ENCODE measurements at places on chromosomes 11 and 22. TPM values are rescaled to one million over a fixed set of nuclear protein-coding genes. Genes with fewer than 3 reads are reported as not detected.

The C1QTNF4 gene
- total RNA-seq = 1.0 TPM

The OR51V1 gene
- total RNA-seq = not detected

The OR5A2 gene
- total RNA-seq = not detected

The PDGFB gene
- total RNA-seq = 9.0 TPM

The KRTAP5-10 gene
- total RNA-seq = not detected

DNA sequence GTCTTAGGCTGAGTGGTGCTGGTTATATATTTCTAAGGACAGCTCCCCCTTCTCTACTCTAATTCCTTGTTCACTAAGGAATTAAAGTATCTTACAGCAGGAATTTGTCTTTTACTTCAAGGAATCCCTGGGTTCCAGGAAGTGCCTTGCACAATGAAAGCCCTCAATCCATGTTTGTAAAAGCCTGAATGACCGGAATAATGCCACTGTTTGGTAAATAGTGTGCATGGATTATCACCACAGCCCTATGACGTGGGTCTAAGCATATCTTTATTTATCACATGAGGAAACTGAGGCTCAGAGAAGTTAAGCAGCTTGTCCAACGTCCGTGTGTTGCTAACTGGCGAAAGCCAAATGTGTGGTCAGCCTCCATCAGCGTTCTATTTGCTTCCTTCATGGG, 135.7 kb upstream of the NAV2 start:
- no peaks in the 10 kb centered on the region for H3K36me3 ChIP-seq
- H3K27ac ChIP-seq = no peak overlapping the region
- no peaks in the 10 kb centered on the region for H3K27me3 ChIP-seq
- no peak overlapping the region for H3K4me3 ChIP-seq
- no peak for DNase-seq
- no peaks in the 10 kb centered on the region for H3K4me1 ChIP-seq

GRCh38 chr11:73221996-73222395, 3.9 kb downstream of the P2RY2 start:
- H3K4me3 ChIP-seq = no peak overlapping the region
- H3K27ac ChIP-seq = no peak overlapping the region
- no peaks in the 10 kb centered on the region for H3K36me3 ChIP-seq
- H3K27me3 ChIP-seq = no peaks in the 10 kb centered on the region
- H3K4me1 ChIP-seq = no peaks in the 10 kb centered on the region

DNA sequence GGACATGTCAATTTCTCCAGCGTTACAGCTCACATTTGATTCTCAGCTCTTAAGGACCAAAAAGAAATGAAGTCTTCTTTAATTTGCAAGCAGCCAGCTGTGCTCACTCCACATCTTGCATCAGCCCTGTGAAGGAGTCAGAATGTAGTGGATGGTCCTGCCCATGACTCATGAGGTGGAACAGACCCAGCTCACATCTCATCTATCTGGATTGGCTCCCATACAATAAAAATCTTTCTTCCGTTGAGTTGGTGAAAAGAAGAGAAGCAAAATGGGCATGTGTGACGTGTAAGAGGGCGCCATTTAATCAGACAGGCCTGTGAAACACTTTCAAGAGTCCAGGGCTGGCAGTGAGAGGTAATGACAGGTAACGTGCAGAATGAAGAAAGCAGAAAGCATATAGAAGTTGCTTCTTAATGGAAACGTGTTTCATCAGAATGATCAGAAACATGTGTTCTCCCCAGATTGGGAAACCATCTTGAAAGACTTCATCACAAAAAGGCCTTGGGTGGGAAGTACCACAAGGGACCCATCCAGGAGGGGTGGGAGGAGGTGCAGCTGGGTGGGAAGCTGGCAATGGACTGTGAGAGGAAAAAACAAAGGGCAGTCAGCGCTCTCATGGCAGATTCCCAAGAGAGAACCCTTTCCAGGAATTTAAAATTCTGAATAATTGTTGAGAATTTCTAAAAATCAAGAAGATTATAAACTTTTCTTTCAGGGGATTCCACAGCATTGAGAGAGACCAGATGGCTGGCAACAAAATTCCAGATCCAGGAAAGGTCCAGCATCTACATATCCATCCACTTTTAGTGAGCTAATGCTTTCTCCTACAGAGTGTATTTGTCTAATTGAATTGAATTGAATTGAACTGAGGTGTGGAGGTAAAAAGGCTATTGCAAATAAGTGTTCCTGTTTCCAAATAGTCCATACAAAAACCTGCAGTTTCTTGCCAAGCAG, 57.0 kb downstream of the ETS1 start:
- no peaks in the 10 kb centered on the region for H3K36me3 ChIP-seq
- no peaks in the 10 kb centered on the region for H3K27me3 ChIP-seq
- H3K4me3 ChIP-seq = no peak overlapping the region
- no peak overlapping the region for H3K27ac ChIP-seq
- peaks cover 47% of the 10 kb centered on the region for H3K4me1 ChIP-seq

- no peaks in the 10 kb centered on the region for H3K36me3 ChIP-seq
- H3K4me3 ChIP-seq = no peak overlapping the region
- no peaks in the 10 kb centered on the region for H3K4me1 ChIP-seq
- no peaks in the 10 kb centered on the region for H3K27me3 ChIP-seq
Observed at GRCh38 chr22:23403152-23403719, 176.9 kb downstream of the IGLL1 start.

DNA sequence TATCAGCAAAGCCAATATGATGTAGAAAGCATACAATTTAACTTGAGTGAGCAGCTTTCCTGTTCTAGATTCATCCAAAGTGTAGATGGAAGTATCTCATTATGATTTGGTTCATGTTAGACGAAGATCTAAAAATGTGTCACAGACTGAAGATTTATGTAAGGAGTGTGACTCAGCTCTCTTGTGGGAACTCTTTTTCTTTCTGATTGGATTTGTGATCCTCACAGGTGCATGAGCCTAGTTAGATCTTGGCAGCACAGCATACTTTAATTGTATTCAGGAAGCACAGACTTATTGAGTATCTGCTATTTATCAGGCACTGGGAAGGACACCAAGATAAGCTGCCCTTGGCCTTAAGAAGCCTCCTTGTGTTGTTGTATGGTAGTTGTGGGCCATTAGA, 147.1 kb downstream of the C11orf91 start:
- H3K27ac ChIP-seq = no peak overlapping the region
- no peaks in the 10 kb centered on the region for H3K27me3 ChIP-seq
- no peak for DNase-seq
- H3K4me3 ChIP-seq = no peak overlapping the region

DNA sequence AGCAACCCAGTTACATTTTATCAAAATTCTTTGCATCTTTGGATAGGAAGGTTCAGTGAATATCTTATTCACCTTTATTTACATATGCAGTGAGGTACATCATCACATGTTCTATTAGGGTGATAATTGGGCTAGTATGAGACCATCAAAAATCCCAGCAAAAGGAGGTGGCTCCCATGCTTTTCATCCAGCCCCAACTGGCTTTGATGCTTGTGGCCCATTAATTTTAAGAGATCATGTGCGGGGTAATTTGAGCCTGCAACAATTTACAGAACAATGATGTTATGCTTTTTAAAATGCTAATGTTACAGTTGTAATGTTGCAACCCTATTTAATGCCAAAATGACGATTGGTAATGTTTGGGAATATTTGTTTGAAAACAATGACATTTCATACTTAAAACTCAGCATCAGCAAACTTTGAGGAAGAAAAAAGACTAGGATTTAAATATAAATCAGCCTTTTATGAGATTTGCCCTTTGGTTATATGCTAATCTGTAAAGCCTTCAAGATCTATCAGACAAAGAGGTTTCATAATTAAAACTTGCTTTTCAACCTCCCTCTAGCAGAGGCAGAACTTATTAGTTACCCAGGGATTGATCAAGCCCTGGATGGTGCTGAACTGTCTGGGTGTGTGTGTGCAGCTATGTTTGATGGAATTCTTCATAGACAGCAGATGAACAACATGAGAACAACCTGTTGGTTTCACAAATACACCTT, 183.5 kb upstream of the SORL1-AS1 start:
- no peak for DNase-seq
- no peaks in the 10 kb centered on the region for H3K27me3 ChIP-seq
- H3K4me3 ChIP-seq = no peak overlapping the region
